ENCODE measurements at places on chromosomes 12 and 14.

- no peak for DNase-seq
Measured at GRCh38 chr12:91819132-91819447, 326.6 kb downstream of the BTG1 start.

DNA sequence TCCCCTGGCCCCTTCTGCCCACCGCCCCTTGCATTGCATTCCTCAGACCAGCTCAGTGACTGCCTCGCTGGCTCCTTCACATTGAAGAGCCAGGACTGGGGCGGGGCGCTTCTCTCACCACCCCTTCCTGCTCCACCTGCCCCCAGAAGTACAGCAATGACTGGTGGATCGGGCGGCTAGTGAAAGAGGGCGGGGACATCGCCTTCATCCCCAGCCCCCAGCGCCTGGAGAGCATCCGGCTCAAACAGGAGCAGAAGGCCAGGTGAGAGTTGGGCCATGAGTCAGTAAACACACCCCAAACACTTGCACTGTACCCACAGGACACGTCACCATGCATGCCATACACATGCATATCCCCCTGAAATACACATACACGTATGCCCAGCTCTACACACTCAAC is 5.8 kb downstream of the CACNB3 start:
- no peak for DNase-seq

- no peak for DNase-seq
Measured at GRCh38 chr12:76506149-76506548, 53.4 kb downstream of the OSBPL8 start.

- DNase-seq: no peak
Measured at GRCh38 chr14:101854366-101854765, 92.9 kb downstream of the PPP2R5C start.

GRCh38 chr14:93522221-93522620 is 91.5 kb downstream of the UNC79 start:
- no peak for DNase-seq

- no peak for DNase-seq
Measured at GRCh38 chr12:5582018-5582417, 150.1 kb downstream of the NTF3 start.

Data from 8988T (cell line).